NCI-H774 (cell line): ENCODE measurements at places on chromosomes 3 and 15.
A peak's percentile ranks its signal among the peaks of the same experiment; 100 is the strongest.

- DNase-seq: no peak
These were observed 29.7 kb downstream of the TJP1 start for GRCh38 chr15:29792426-29793159.

DNA sequence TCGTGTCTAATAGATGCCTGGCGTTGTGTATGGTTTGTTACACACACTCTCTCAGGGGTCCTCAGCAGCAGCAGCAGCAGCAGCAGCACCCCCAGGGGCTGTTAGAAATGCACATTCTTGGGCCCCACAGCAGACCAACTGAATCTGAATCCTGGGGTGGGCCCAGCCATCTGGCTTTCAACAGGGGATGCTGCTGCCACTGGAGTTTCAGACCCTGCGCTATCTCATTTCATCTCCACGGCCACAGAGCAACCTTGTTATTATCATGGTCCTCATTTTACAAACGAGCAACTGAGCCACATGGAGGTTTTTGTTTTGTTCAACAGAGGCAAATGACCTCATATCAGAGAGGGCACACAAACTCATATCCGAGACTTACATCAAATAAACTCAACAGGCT lies 47.7 kb downstream of the MGLL start:
- DNase-seq: no peak

GRCh38 chr15:73329501-73330200 lies 39.1 kb downstream of the HCN4 start:
- DNase-seq: no peak

DNA sequence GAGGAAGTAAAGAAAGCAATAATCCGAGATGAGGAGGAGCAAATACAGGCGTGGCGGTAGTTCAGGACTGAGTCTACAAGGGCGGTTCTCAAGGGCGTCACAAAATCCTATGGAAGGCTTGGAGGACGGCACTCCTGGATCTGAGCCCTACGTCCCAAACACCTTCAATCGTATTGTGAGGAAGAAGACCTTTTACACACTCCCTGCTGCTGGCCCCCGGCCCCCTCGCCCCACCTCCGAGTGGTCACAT lies 747 bp downstream of the PLD1 start:
- DNase-seq: no peak

- no peak for DNase-seq
These were observed 253.6 kb upstream of the MRPL3 start for GRCh38 chr3:131756405-131756804.

DNA sequence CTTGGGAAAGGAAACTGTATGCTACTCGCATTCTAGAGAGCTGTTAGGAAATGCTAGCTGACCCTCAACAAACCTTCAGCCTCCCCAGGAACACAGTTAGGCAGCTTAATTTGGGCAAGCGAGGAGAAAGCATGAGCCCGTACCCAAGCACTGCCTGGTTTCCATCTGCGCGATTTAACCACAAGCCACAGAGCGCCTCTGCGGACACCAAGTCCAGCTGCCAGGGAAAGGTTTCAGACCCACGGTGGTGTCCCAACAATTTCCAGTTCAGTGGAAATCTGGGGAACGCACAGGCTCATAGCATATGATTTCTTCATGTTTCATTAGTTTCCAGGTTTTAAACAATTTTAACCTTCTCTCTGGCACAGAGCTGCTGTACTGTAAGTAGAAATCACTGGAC lies 617.6 kb downstream of the FHIT start:
- no peak for DNase-seq

- no peak for DNase-seq
These were observed 63.1 kb upstream of the MEF2A start for GRCh38 chr15:99502661-99503060.

- no peak for DNase-seq
These were observed 73.7 kb downstream of the DNAJB8 start for GRCh38 chr3:128392818-128393544.

DNA sequence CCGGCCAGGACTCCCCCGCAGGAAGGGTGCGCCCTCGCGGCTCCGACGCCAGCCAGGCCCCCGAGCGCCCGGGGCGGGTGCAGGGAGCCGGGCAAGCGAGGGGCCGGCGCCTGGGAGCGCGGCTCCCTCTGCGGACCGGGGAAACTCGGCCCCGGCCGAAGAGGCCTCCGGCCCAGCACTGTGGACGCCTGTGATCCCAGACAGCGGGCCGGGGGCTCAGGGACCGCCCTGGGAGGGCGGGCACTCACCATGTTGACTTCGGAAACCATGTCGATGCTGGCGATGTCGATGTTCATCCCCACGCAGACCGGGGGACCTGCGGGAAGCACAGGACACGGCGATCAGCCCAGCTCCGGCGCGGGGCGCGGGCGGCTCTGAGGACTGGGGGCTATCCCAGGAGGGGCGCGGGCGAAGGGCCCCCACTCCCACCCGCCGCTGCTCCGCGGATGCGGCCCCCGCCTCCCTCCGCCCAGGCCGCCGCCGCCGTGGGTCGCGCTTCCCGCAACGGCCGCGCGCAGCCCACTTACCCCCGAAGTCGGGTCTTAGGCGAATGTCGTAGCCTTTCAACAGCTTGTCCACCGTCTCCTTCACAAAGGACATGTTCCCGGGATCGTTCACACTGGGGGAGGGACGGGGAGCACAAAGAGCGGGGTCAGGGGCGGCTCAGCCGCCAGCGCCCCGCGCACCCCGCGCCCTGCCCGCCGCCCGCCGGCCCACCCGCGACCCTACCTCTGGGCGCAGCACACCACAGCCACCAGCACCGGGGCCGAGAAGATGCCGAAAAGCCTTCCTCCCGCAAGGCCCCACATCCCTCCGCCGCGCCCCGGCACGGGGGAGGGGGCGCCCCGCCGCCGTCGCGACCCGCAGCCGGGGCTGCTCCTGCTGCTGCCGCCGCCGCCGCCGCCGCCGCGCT lies at the start of gene GABRB3:
Gene GABRB3, minus strand, starts transcription at position 913 of the 913 bp plus-strand sequence.
- no peak for DNase-seq

GRCh38 chr3:185049710-185050109 lies 103.2 kb downstream of the C3orf70 start:
- no peak for DNase-seq

- no peak for DNase-seq
These were observed 110.0 kb upstream of the DLG1 start for GRCh38 chr3:197408177-197408957.

- DNase-seq: peak; percentile 99
These were observed 302.5 kb upstream of the ATP11B start for GRCh38 chr3:182490596-182491491.

GRCh38 chr3:50530001-50530970 lies 26.9 kb upstream of the CACNA2D2 start:
- DNase-seq: no peak
